CD4-positive, alpha-beta T cell treated with Interleukin-4 for 4 hours (primary cell): ENCODE measurements at places on chromosomes 11 and 22.

DNA sequence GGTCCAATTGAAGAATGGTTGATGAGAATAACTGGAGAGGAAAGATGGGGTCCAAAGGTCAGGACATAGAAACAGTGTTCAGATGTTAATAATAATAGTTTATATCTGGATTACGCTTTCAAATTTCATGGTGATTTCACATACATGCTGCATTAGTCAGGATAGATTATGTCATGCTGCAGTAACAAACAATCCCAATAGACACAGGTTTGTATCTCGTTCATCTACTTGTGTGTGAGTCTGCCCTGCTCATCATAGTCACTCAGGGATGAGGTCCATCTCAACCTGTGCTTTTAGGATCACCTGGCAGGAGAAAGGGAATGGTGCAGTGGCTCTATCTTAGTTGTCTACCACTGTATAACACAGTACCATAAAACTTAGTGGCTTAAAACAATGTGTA lies 48.0 kb upstream of the PLET1 start:
- DNase-seq: no peak

DNA sequence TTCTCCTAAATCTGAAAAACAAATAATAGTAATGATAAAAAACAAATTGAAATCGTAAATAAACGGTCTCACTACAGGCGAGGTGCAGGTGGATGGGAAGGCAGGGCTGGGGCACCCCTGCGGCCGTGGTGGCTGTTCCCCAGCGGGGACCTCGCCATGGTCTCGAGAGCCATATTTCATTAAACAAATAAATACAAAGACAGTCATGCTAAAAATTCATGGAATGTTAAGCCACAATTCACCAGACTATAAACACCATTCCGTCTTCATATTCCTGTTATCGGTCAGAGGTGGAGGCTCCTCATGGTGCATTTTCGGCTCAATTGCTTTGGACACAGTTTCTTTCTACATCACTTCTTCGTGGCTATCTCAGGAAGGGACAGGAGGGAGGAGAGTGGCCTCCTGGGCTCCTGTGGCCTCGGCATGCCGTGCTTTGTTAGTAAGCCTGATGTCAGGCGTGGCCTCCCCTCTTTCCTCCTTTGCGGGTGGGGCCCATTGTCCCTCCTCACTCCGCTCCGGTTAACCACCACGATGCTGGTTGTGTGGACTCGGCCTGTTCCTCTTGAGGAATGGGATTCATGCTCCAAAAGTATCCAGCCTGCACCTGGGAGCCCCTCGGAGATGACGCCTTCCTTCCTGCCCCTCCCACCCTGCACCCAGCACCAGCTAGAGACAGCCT lies 16.1 kb upstream of the BRSK2 start:
- DNase-seq: no peak

- no peak for DNase-seq
Observed at GRCh38 chr11:58446294-58446693, 4.3 kb upstream of the OR5B12 start.

DNA sequence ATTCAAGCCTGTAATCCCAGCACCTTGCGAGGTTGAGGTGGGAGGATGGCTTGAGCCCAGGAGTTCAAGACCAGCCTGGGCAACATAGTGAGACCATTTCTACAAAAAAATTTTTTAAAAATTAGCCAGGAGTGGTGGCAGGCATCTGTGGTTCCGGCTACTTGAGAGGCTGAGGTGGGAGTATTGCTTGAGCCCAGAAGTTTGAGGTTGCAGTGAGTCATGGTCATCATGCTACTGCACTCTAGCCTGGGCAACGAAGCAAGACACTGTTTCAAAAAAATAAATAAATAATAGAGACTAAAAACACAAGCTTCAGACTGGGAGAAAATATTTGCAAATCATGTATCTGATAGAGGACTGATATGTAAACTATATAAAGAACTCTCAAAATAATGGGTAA lies 33.2 kb downstream of the BTBD10 start:
- DNase-seq: no peak

GRCh38 chr11:134543645-134544044 lies 131.6 kb upstream of the B3GAT1 start:
- DNase-seq: no peak

GRCh38 chr11:120867988-120868387 lies 155.9 kb upstream of the TBCEL start:
- DNase-seq: no peak

DNA sequence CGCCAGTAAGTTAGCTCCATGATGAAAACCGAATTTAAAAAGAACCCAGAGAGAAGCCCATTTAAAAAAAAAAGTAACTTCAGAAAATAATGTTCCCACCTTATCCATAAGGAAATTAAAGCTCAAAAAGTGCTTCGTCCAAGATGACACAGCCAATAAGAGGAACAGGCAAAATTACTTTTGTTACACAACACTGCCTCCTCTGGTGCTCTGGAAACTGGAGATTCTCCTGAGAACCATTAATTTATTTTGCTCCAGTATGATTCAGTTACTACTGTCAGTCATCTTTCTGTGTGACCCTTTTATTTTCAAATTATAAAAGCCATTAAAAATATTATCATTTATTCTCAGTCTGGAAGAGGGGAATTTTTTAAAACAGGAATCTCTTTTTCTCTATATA lies 2.0 kb downstream of the IFT27 start:
- peak; percentile 25 for DNase-seq

DNA sequence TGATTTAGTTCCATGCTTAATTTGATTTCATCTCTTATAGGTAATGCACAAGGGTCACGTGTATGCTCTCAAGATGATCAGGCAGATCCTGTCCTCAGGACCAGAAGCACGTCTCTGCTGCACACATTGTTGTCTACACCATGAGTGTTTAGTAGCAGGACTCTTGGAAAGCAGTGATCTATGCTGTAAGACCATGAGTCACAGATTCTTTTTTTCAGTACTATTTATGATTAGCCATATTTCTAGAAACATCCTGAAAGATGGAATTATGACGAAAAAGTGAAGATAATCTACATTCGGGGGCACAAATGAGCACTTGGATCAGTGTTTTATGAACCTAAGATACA lies 29.6 kb downstream of the ZBED4 start:
- DNase-seq: no peak

DNA sequence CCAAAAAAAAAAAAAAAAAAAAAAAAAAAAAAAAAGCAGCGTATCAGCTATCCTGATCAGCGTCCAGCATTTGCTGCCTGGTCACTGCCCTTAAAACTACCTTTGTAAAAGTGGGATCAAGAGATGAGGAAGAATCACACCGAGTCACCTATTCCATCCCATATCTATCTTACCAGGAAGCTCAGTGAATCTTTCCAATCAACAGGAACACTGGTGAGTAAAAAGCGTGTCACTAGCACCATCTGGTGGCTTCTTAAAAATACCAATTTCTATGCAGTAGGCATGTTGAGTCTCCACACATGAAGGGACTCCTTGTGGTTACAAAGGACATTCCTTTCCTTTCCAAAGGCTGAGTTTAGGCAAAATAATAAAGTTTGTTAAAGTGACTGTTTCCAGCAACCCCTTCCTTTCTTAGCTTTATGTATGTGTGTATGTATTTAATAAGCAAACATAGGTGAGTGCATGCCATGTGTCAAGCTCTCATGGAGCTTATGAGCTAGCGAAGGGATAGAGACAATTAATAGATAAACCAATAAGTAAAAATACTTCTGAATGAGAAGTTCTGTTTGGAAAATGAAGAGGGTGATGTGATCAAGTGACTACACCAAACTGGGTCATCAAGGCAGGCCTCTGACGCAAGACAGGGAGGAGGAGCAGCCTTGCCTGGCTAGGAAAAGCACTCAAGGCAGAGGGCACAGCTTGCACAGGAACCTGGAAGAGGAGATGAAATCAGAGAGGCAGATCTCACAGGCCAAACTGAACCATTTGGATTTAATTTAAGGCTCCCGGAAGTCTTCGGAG lies 13.9 kb upstream of the TP53AIP1 start:
- peak; percentile 35 for DNase-seq

DNA sequence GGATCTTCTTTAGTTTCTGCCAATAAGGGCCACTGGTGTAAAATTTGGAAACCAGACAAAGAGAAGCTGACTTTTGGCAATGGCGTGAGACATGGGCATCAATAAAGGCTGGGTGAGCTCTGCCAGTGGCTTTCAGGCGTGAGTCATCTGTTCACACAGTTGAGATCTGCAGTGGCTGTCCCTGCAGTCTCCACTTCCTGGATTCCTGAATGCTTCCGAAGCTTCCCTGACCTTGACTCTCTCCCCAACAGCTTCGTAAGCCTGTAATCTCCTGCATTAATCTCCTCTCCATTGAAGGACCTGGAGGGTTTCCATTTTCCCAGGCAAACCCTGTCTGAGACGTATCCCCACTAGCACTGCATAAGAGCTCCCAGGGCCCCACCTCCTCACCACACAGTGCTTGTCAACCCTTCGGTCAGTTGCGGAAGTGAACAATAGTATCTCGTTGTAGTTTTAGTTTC lies 574.7 kb downstream of the TBC1D22A start:
- no peak for DNase-seq

DNA sequence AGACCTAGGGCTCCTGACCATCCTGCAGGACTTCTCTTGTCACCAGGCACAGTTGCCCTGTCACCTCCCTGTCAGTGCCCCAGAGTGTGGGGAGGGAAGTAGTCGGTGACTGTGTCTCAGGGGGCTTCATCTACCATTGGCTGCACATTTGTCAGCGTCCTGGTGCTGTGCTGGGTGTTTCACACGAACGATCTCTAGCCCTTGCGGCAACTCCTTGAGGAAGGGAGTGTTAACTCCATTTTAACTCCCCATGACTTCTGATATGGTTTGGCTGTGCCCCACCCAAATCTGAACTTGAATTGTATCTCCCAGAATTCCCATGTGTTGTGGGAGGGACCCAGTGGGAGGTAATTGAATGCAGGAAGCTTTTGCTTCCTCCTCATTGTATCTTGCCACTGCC lies 7.1 kb downstream of the TSKU start:
- no peak for DNase-seq

GRCh38 chr11:122784325-122784955 lies 53.9 kb upstream of the CRTAM start:
- DNase-seq: no peak

DNA sequence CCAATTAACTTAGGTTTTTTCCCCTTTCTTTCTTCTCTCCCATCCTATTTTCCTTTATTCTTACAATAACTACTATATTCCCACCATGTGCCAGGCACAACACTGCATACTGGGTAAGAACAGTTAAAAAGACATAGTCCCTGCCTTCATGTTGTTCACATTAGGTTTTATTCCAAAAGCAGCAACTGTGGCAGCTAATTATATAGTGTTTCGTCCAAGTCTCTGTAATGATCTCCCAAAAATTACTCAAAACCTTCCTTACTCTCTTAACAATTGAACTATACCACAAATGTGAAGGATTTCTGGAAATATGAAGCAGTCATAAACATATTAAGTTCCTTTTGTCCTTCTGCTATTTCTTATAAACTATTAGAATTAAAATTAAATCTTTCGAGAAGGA lies 184.1 kb upstream of the C11orf58 start:
- no peak for DNase-seq

DNA sequence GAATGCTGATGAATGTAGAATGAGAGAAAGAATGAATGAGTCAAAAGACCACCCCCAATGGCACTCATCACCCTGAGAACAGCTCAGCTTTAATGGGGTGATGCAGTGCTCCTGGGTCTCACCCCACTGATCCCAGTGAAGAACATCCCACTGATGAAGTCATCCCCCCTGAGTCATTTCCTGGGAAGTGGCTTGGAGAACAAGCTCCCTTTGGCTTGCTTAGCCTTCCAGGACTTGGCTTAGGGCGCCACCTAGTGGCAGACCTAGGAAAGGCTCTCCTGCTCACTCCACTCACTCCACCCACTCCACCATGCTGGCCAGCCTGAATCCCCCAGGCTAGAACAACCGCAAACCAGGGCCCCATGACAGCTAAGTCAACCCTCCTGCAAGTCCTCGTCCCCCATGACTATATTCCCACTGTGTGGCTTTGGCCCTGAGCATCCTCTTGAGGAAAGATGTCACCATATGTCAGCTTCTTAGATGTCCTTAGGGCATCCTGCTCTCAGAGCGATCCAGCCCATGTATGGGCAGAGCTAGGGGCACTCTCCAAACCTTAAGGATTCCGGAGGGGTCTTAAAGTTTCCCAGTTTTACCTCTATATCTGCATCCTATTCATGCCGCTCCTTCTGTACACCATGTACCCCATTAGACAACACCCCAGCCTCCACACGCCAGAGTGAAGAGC lies 17.8 kb upstream of the TMPRSS13 start:
- DNase-seq: peak; percentile 78

GRCh38 chr22:17952273-17952801 lies 72.0 kb downstream of the MICAL3 start:
- no peak for DNase-seq

DNA sequence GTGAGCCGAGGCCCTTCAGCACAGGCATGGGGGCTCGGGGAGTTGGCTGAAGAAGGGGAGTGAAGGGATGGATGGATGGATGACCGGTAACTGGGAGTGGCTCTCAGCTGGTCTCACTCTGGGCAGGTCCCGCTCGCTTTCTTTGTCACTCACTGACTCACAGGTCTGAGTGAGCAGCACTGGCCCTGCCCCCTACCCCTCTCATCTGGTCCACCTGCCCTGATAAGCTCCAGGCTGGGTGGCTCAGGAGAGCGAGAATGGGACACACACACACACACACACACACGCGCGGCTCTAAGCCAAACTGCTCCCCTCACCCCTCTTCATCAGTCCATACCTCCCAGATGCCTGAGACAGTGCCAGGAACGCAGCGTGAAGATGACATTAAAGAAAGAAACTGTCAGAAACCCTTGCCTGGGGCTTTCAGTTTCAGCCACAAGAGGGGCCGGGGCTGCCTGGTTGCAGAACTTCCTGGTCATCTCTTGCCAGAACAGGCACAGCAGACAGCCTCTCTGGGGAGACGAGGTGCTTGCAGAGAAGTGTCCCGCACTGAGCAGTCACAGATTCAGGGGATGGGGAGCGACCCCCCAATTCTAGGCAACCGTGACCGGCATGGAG lies 16.5 kb upstream of the SHISAL1 start:
- no peak for DNase-seq

DNA sequence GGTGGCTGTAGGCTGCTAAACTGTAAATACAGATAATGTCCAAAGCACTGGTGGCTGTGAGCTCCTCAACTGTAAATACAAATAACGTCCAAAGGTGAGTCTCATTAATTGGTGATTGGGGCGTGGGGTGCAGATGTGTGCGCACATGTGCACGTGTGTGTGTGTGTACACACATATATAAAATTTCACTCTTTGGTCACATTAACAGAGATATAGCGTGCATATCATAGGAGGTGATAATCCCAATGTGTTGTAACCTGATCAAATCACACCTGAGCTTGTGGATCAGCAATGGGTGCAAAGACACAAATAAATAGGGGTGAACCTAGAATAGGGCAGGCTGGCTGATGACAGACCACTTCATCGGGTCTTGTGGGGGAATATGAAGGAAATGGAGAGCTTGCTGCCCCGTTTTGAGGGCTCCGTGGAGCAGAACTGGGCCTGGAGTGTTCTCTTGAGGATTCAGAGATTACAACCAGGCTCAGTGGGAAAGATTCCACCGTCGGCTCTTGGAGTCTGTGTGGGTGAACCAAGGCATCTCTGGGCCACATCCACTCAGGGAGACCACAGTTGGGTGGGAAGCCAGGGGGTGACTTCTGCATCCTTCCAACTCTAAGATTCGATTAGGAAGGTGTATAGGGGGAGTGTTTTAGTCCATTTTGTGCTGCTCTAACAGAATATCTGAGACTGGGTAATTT lies 24.9 kb upstream of the OSBPL5 start:
- no peak for DNase-seq

- no peak for DNase-seq
Observed at GRCh38 chr11:2837096-2837601, 48.4 kb downstream of the CDKN1C start.
